ENCODE measurements at places on chromosomes 4 and X. TPM values are rescaled to one million over a fixed set of nuclear protein-coding genes. Genes with fewer than 3 reads are reported as not detected.

GRCh38 chrX:94178145-94178788 lies 504.3 kb downstream of the FAM133A start:
- no peak for DNase-seq

DNA sequence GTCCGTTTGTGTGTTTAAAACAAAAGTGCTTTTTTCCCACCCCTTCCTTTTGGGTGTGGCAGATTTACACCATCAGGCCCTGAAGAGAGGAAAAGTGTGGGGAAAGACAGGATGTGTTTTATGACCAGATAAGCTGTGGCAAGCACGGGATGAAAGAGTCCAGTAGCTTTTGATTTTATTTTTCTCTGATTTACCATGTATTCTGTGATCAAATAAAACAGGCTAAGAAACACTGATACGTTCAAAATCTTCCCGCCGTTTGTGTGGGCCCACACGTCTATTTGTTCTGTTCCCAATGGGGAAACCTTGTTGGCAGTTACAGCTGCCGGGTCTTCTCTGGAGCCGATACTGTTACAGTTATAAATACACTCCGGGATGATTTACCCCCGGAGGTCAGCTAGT lies 10.8 kb downstream of the LRP2BP start:
- DNase-seq, result no peak

DNA sequence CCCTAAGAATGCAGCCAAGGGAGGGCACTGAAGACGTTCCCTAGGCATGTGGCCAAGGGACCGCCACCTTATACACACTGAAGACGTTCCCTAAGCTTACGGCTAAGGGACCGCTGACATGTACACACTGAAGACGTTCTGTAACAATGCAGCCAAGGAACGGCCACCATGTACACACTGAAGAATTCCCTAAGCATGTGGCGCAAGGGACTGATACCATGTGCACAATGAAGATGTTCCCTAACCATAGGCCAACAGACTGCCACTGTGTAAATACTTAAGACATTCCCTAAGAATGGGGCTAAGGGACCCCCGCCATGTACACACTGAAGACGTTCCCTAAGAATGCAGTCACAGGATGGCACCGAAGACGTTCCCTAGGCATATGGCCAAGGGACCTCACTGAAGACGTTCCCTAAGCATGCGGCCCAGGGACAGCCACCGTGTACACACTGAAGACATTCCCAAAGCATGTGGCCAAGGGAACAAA lies 36.1 kb downstream of the DHRSX start:
- no peak for DNase-seq

DNA sequence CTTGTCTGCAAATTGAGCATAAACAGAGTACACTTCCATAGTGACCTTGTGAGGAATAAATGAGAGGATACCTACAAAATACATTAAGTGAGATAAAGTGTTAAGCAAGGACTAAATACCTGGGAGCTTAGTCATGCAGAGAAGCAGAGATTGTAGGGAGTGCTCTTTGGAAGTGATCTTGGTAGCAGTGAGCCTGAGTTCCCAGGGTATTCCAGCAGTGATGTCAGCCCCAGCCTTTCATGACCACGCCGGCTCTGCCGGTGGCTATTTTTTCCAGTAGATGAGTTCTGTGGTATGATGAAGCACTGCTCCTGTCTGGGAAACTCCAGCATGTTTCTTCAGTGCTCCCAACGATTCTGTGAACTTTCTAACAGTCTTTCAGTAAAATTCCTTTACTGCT lies 391.5 kb upstream of the IGFBP7 start:
- no peak for DNase-seq

DNA sequence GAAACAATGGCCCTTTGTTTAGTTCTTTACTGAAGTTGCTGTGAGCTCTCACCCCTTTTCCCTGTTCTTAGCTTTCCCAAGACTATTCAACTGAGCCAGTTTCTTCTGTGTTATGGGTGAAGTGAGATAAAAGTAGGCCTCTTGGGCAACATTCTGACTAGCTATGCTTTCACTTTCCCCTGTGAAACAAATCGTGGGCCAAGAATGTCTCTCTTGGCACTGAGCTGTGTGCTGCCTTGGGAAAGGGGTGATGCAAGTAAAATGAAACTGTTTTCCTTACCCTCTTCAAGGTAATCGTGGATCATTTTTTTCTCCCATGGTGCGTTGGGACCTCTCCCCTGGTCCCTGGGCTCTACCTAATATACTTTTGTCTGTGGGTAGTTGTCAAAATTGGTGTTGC lies 653.9 kb upstream of the MAGEB2 start:
- peak; percentile 46 for DNase-seq

DNA sequence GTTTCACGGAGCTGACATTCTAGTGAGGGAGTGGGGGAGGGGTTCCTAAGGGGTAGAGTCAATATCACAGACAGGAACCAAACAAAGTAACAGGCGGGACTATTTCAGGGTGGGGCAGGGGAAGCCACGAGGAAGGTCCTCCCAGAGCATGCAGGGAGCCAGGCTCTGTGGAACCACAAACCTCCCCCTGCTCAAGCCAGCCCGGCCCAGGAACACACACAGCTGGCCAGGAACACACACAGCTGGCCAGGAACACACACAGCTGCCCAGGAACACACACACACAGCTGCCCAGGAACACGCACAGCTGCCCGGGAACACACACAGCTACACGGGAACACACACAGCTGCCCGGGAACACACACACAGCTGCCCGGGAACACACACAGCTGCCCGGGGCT lies 24.8 kb downstream of the EVC2 start:
- no peak for DNase-seq

DNA sequence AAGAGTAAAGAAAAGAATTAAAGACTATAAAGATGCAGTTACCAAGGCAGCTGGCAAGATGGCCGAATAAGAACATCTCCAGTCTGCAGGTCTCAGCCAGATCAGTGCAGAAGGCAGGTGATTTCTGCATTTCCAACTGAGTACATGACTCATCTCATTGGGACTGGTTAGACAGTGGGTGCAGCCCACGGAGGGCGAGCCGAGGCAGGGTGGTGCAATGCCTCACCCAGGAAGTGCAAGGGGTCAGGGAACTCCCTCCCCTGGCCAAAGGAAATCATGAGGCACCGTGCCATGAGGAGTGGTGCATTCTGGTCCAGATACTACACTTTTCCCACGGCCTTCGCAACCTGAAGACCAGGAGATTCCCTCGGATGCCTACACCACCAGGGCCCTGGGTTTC lies 20.5 kb downstream of the SPIN4 start:
- no peak for DNase-seq

GRCh38 chrX:19350941-19351384 lies 7.2 kb downstream of the PDHA1 start:
- no peak for DNase-seq

GRCh38 chrX:119238557-119238956 lies 2.5 kb downstream of the PGRMC1 start:
- DNase-seq, result no peak

- DNase-seq, result no peak
These were observed 1071.8 kb downstream of the FAT4 start for GRCh38 chr4:126386512-126386911.

DNA sequence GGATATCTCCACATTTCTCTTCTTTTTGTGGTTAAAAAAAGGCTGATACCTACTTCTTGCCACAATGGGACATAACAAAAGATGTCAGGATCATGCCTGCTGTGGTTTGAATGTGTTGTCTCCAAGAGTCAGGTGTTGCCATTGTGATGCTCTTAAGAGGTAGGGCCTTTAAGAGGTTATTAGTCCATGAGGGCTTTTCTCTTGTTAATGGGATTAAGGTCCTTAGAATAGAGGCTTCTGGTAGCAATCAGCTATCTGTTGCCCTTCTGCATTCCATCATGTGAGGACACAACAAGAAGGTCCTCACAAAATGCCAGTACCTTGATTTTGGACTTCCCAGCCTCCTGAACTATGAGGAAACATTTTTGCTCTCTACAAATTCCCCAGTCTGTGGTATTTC lies 191.4 kb downstream of the GBA3 start:
- no peak for DNase-seq

DNA sequence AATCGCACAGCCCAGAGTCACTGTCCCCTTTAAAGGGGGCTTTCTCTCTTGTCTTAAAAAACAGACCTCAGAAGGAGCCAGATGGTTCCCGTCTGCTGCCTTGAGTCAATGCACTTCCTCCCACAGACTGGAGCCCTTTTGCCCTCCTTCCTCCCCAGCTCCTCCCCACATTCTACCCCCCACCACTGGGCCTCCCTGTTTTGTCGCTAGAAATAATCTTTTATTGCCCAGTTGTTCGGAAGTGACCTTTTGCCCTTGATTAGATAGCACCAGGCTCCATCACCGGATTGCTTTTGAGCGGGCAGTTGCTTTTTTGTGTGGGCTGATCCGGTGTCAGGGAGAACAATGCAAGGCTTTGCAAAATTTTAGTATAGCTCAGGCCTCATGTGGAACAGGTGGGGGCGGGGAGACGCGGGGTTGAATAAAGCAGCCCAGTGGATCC lies 47.7 kb downstream of the SPRY1 start:
- DNase-seq, result peak; percentile 50

DNA sequence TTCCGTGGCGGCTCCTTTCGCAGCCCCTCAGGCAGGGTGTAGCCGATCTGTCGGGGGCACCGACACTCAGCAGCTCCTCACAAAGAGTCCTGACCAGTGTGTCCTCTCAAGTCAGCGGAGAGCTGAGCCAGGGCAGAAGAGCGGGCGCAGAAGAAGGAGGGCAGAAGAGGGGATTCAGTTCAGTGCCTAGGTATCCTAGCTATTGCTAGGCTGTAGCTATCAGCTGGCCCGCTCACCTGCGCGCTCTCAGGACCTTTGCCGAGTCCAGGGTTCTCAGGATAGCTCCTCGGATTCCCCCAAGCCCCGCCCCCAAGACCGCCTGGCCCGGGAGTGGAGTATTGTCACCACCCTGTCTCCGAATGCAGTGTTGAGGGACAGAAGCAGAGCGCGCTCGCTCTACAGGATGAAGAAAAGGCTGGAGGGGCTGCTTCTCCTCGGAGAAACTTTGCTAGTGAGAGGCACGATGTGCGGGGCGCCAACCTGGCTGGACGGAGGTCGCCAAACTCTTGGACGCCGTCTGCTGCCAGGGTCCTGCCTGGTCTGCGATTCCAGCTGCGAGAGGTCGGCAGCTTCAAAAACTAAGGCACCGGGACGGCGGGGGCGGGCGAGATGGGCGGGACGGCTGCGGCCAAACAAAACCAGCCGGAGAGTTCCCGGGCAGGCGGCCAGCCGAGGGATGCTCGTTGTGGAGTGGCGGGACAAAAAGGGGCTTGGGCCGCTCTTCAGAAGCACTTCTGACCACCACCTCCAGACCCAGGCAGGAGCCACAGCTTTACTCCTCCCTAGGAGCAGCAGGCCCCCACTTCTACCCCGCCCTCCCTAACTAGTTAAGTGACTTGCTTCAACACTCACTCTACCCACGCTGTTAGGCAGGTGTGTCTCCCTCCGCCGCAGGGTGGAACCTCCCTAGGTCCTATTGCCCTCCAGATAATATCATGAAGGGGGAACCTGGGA lies at the start of gene XKRX:
TSS of gene XKRX (minus strand) at position 258 of the 954 bp plus-strand sequence. CDS start 613 bp downstream, outside the sequence.
- DNase-seq, result peak; percentile 45

GRCh38 chr4:156595041-156595440 lies 376.6 kb downstream of the PDGFC start:
- DNase-seq, result no peak

DNA sequence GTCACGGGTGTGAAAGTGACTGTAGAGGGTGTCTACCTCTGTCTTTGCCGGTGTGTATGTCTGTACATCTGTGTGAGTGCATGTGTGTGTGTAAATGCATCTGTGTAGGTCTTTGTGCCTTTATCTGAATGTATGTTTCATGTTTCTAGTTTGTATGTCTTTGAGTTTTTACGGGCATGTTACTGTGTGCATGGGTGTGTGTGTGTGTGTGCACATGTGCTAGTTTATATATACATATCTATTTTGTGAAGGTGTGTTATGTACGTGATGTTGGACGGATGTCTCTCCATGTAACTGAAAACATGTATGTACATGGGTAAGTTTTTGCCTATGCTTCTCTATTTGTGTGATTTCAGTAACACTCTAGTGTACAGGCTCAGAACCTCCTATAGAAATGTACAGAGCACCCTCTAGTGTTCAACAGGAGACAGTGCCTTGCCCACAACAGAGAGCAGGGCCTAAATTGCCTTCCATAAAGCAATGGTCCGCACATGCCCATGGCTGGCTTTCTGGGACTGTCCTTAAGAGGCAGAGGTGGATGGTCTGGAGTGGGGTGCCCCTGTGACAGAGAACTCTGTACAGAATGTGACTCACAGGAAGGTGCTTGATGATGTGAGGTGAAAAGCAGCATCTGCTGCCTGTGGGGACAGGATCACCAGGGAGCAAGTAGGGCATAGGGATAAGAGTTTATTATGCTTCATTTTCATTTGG lies 343.5 kb downstream of the RAPGEF2 start:
- no peak for DNase-seq

DNA sequence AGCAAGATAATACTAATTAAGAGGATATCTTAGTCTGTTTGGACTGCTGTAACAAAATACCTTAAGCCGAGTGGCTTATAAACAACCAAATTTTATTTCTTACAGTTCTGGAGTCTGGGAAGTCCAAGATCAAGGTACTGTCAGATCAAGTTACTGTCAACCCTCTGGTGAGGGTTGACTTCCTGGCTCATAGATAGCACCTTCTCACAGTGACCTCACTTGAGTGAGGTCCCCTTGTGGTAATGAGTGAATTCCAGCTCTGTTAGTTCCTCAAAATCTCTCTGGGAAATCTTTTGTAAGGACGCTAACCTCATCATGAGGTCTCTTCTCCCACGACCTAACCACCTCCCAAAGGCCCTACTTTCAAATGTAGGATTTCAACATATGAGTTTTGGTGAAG lies 36.9 kb upstream of the ADGRA3 start:
- no peak for DNase-seq

DNA sequence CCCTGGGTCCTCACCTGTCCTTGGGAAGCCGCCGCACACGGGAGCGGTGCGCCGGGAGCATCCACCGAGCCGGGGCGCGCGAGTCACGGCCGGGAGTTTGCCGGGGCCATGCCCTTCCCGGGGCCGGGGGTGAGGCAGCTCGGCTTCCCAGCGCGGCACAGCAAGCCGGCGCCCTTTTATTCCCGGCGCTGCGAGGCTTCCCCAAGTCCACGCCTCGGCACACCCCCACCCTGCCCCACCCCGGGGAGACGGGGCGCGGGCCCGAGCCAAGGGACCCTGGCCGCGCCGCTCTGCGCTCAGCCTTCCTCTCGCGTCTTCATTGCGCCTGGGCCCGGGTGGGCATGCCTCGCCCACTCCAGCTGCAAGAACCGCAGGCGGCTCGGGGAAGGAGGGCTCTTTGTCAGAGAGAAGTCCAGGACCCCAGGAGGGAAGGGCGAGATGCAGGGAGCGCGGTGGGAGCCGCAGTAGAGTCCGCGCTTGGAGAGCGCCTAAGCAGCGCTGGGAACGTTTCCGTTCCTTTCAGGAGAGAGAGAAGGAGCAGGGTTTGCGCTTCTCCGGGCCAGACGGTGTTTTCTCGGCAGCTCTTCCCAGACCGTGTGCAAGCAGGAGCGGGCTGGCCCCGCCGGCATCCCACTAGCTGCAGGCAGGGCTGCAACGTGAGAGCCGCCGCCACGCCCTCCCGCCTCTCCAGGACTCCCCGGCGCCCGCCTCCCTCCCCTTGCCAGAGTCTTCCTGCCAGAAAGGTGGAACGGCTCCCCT lies at the start of gene MXRA5:
TSS of gene MXRA5 (minus strand) at position 152 of the 759 bp plus-strand sequence. CDS start 2,819 bp downstream, outside the sequence.
- DNase-seq, result no peak

The CSN3 gene
- not detected for total RNA-seq

The GYPB gene
- total RNA-seq, result not detected

The ARFIP1 gene
- total RNA-seq, result 9.0 TPM

The ABCB7 gene
- total RNA-seq, result 16.9 TPM

The N4BP2 gene
- total RNA-seq, result 7.2 TPM

The TMSB4X gene
- 442 TPM for total RNA-seq

The YY2 gene
- total RNA-seq, result 0.53 TPM

The GPM6B gene
- 0.48 TPM for total RNA-seq

The RTL9 gene
- total RNA-seq, result 0.08 TPM

The MED28 gene
- 15.9 TPM for total RNA-seq

All from left lobe of liver (tissue), 2 donors.